ENCODE measurements at places on chromosomes 7 and 10.

GRCh38 chr7:119572541-119572940, 700.4 kb upstream of the KCND2 start:
- no peak for DNase-seq

- DNase-seq, result no peak
Observed at GRCh38 chr10:115936926-115937767, 335.9 kb downstream of the GFRA1 start.

DNA sequence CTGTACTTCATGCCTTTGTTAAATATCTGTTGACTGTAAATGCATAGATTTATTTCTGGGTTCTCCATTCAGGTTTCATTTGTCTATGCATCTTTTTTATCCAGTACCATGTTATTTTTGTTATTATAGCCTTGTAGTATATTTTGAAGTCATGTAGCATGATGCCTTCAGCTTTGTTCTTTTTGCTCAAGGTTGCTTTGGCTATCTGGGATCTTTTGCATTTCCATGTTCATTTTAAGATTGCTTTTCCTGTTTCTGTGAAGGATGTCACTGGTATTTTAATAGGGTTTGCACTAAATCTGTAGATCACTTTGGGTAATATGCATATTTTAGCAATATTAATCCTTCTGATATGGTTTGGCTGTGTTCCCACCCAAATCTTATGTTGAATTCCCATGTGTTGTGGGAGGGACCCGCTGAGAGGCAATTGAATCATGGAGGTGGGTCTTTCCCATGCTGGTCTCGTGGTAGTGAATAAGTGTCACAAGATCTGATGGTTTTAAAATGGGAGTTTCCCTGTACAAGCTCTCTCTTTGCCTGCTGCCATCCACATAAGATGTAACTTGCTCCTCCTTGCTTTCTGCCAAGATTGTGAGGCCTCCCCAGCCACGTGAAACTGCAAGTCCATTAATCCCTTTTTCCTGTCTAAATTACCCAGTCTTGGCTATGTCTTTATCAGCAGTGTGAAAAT, 302.8 kb upstream of the SEMA3C start:
- DNase-seq, result no peak

DNA sequence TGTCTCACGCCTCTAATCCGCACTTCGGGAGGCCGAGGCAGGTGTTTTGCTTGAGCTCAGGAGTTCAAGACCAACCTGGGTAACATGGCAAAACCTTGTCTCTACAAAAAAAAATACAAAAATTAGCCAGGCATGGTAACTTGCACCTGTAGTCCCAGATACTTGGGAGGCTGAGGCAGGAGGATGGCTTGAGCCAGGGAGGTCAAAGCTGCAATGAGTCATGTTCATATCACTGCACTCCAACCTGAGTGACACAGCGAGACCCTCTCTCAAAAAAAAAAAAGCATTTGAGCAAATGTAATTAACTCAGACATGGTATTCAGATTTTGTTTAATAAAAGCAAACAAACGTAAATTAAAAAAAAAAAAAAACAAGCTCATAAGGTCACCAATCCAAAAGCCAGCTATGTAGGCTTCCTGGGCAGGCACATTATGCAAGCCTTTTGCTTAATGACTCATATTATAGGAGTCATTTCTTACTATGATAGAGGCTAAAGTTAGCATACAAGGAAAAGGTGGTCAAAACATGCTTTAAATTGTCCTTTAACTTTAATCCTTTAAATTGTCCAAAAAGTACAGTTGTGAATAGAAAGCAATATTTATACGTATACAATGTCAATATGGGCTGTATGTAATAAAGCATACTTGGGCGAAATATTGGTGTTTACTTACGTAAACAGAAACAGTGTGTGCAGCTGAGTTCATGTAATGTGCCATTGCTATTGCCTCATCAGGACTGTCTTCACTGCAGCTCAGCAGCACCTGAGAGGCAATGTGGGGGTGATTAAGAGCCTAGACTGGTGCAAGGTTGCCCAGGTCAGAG, 13.0 kb downstream of the AKR1D1 start:
- no peak for DNase-seq
